ENCODE measurements at places on chromosomes 12 and 14.
A peak's percentile ranks its signal among the peaks of the same experiment; 100 is the strongest.

DNA sequence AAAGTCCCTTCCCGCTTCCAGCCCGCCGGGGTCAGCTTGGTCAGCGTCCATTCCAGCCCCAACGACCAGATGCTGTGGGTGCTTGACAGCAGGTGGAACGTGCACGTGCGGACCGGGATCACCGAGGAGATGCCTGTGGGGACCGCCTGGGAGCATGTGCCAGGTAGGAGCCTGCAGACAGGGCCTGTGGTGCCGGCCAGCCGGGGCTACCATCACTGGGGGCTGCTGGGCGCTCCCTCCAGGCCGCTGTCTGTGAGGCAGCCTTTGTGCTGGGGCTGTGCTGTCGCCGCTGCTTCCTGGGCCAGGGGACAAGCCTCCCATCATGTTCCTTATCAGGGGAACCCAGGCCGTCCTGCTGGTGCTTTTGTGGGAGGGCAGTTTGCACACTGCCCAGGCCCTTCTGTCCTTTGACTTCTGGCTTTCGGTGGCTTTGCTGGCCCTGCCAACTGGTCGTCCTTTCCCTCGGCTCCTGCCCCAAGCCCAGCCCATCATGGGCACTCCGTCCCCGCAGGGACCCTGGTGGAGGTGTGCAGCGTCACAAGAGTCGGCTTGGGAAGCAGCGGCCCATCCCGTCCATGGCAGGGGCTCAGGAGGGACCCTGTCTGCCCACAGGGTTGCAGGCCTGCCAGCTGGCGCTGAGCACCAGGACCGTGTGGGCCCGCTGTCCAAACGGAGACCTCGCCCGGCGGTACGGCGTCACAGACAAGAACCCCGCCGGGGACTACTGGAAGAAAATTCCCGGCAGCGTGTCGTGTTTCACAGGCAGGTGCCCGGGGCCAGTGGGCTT is 12.4 kb downstream of the ANKRD9 start:
- DNase-seq: no peak

DNA sequence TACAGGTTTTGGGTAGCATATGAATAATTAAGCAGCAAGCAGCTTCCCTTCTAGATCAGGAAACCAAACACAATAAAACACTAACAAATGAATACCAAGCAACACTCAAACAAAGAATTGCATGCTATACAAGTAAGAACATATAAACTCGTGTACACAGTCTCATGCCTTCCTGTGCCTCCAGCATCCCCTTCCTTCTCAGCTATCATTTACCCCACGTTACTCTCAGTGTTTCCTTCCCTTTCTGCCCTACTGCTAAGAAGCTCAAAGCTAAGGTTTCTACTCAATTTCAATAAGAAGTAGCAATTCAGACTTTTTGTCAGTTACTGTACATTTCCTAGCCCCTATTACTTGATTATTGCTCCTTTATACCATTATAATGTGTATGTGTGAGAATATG is 81.0 kb downstream of the DUSP16 start:
- no peak for DNase-seq

DNA sequence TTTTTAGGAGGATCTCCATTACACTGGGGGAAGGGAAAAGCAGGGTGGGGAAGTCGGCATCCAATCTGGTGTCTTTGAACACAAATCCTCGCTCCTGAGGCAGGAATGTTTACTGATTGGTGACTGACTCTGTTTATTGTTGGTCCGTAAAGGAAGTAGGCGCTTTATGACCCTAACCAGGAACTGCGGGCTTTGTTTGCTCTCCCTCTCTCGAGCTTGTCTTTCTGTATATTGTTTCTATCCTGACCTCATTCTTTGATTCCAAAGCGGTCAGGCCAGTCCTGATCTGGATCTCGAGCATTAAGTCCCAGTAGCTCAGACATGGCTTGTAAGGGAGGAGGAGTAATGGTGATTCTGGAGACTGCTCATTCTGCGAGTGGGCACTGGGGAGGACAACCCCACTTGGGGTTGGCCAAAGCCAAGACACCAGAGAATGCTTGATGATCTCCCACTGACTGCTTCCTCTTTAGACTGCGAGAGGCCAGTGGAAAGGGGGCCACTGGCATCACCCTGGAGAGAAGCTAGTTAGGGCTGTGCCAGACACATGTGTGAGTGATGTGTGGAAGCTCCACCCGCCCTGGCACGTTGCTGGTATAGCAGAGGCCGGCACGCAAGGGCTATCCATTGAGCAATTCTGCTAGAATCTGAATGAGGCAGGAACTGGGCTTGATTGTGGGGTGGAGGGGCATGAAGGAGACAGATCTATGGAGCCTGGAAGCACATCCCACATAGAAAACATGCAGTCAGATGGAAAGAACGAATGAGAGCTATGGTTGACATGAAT is 194.6 kb downstream of the PAX9 start:
- no peak for DNase-seq

- DNase-seq: peak; percentile 12
These were observed 3.7 kb downstream of the ABHD12B start for GRCh38 chr14:50875359-50876070.

DNA sequence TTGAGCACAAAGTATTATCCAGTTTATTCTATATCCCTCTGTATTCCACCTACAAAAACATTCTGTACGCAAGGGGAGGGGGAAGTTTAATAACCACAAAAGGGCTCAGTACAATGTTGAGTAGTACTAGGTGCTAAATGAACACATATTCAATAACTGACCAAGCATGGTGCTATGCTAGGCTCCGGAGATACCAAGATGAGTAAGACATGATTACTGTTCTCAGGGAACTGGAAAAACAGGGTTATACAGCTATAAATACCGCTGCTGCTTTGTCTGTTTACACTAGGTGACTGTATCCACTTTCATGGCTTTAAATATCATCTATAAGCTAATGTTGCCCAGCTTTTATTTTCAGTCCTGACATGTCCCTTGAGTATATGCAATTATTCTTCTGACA is 135.8 kb downstream of the INSM2 start:
- DNase-seq: no peak

GRCh38 chr12:54356951-54357356 is 7.3 kb downstream of the GPR84 start:
- no peak for DNase-seq

- DNase-seq: no peak
These were observed 25.6 kb downstream of the MGAT4C start for GRCh38 chr12:86230516-86231146.

GRCh38 chr12:25384038-25384892 is 133.5 kb upstream of the KRAS start:
- DNase-seq: no peak

DNA sequence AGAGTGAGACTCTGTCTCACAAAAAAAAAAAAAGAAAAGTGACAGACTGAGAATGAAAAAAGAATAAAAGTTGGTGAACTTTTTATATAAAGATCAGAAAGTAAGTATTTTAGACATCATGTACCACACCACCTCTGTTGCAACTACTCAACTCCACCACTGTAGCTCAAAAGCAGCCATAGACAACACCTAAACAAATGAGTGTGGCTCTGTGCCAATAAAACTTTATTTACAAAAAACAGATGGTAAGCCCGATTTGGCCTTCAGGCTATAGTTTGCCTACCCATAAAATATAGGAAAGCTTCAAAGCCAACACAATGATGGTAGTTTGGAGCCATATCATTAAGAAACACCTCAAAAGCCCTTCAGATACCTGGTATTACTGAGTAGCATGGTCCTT is 154.5 kb upstream of the FOXN3 start:
- no peak for DNase-seq

- no peak for DNase-seq
These were observed 18.5 kb upstream of the CD69 start for GRCh38 chr12:9779209-9779608.

DNA sequence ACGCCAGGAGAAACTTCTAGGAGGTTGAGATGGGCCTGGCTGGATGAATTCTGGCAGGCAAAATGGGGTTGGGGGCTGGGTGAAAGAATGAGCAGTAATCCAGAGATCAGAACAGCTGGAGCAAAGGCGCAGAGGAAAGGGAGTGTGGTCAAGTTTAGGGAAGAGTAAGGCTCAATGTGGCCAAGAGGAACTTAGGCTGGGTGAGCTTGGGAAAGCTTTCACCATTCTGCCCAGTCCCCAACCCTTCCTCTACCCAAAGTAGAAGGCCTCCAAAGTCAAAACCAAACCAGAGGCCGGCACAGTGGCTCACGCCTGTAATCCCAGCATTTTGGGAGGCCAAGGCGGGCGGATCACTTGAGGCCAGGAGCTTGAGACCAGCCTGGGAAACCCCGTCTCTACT is 10.2 kb upstream of the RABGGTA start:
- no peak for DNase-seq

DNA sequence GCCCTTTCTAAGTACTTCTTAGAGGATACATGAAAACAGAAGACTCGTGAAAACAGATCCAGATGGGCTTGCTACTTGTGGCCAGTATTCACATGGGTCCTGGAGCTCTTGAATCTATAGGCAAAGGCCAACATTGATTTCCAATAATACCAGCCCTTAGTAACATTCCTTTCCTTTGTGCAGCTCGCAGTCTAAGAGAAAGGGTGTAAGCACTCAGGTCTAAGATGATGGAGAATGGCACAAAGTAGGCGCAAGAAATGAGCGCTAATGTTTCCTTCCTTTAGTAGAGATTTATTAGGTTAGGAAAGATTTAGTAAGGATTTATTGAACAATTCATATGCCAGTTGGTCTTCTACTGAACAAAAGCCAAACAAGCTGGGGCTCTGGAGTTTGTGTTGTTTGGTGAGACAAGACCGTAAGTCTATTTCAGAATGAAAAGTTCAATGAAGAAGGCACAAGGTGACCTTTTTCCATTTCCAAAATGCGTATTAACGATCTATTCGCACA is 525 bp downstream of the RNU6-8 start:
- no peak for DNase-seq

DNA sequence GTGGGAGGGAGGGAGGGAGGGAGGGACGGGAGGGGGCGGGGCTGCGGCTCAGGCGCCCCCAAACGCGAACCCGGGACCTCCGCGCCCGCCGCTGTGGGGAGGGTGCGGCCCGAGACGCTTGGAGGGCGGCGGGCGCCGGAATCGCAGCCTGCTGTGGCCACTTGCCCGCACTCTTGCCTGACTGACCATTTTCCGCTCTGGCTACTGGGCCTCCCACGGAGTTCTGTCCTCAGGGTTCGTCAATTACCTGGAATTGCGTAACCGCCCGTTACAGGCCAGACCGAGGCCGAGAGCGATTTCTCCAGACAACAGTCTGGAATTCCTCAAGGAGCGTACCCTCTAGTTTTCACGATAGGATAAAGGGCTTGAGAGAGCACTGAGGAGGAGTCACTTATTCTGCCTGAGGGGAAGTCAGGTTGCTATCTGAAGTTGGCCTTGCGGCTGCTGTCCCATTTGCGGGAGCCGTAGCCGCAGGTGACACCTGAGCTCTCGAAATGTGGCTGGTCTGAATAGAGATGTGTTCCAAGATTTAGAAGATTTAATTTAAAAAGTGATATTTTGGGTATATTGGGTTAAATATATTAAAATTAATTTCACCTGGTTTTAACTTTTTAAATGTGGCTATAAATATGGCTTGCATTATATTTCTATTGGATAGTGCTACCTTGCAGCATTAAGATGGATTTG is 446 bp upstream of the ZNF641 start:
- no peak for DNase-seq

GRCh38 chr12:97305651-97306050 is 157.0 kb upstream of the RMST start:
- no peak for DNase-seq

DNA sequence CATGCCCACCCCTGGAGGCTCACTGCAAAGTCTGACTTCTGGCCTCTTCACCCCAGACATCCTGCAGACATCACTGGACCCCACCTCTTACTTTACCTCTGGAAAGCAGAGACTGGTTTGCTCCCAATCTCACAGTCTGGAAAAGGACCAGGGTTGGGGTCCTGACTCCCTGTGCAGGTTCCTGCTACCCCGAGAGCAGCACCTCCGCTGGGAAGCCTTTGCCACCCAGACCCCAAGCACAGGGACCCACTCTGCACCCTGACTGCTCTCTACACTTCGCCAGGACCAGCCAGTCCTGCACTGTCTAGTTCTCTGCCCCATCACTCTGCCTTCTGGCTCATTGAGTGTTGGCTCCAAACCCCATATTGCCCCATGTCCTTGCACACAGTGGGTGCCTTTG is 16.0 kb downstream of the FOXN4 start:
- no peak for DNase-seq

DNA sequence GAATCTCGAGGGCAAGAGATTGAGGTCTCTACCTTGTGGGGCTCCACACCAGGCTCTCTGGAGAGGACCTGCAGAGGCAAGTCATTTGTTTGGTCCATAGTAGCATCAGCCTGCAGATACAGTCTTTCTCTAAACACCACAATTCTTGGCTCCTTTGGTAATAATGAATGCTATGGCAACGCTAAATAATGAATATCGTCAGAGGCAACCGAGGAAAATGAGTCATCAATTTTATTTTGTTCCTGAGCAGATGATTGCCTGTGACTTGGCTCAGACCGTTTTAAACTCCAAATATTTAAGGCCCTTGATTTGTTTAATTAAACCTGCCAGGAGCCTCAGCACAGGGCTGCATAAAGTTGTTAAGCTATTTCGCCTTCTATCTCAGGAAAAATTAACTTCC is 924.1 kb upstream of the TMEM132C start:
- no peak for DNase-seq

- DNase-seq: no peak
These were observed 15.0 kb downstream of the CCDC85C start for GRCh38 chr14:99589031-99589441.

DNA sequence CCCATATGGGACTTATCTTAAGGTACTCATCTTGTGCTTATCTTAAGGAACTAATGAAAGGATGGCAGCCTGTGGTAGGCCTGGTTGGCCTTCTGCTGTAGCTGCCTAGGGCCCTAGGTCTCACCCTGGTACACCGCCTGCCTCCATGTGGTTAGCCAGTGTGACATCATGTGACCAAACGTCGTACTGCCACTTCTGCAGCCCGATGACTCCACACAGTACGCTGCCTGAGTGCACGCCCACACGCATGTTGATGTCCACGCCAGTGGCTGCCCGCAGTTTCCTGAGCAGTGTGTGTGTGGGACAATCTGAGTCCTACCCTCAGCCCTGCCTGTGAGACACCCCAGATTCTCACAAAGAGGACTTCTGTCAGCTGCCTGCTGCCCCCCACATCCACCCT is 5.1 kb downstream of the ADCY4 start:
- peak; percentile 42 for DNase-seq

GRCh38 chr12:41061192-41061591 is 126.9 kb upstream of the PDZRN4 start:
- DNase-seq: no peak

- DNase-seq: no peak
These were observed 16.2 kb downstream of the PYGL start for GRCh38 chr14:50928002-50928635.

DNA sequence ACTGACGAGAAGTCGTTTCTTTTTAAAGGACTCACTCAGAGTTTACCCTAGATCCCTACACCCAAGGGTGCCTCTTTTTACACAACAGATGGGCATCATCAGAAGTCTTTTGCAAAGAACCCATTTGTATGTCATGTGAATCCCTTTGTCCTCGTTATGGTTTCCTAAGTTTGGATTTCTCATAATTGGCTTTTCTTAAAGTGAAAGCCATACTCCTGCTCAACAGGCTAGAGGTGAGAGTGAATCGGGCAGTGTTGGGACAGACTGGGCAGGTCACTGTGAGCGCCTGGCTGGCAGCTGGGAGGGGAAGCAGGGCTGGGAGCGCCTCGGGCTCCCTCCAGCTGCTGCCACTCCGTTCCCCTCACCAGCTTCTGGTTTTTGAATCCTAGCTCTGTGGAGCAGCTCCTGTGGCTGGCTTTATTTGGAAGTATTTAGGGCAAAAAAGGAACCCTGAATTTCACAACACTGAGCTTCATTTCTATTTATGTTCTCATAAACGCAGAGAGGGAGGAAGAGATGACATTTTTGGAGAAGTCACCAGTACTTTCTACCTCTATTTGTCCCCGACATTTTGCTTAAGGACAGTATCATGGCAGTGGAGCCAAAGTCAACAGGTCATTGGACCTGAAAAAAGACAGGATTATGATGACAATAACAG is 63.8 kb upstream of the ACTN1 start:
- DNase-seq: no peak
